ENCODE measurements at places on chromosomes 5 and 9.

DNA sequence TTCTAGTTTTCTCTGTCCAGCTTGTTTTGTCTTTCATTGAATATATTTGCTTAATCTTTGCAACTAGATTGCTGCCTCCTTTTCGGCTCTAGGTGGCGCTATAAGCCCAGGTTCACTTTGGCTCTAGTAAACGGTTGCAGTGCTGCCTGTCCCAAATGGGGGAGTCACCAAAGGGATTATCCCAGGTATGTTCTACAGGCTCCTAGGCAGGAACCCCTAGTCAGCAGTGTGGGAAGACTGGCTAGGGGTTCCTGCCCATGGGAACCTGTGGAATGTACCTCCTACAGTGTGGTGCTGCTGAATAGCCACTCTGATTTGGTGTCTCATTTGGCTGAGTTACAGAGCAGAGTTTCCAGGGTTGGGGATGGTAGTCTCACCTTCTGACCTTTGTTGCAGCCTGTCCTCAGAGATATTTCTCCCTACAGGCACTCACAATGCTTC is 85.2 kb downstream of the ARSB start:
- DNase-seq, result peak; percentile 75

- no peak for DNase-seq
Observed at GRCh38 chr5:87782916-87783315, 370.2 kb upstream of the CCNH start.

- no peak for DNase-seq
Observed at GRCh38 chr9:109110329-109111021, 9.3 kb downstream of the TMEM245 start.

DNA sequence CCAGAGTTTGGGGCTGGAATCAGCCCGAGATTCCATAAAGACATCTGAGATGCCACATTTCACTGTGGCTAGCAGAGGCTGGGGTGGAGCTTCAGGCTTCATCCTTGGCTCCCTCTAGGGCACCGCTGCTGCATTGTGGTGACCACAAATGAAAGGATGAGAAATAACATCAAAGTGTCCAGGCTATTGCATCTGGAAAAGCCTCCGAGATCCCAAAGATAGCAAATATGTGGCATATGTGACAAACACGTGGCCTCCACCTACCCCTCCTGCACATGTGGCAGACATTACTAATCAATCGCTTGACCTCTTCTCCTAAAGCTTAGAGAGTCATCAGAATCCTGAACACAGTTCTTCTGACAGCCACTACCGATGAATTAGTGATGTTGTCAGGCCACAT is 4.5 kb downstream of the SPARC start:
- DNase-seq, result no peak

DNA sequence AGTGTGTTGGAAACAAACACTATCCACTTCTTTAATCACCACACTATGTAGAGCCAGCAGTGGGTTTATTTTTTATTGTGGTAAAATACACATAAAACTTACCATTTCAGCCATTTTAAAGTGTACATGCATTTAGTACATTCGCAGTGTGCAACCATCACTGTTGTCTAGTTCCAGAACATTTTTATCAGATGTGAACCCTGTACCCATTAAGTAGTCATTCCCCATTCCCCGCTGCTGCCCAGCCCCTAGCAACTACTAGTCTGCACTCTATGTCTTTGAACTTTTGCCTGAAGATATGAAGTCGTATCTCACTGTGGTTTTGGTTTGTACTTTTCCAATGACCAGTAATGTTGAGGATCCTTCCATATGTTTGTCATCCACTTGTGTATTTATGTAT is 30.2 kb upstream of the F2R start:
- DNase-seq, result no peak

GRCh38 chr5:179132586-179133355 is 72.6 kb downstream of the ZNF354C start:
- no peak for DNase-seq

GRCh38 chr5:78835176-78835575 is 149.9 kb downstream of the ARSB start:
- DNase-seq, result no peak

- peak; percentile 90 for DNase-seq
Observed at GRCh38 chr5:55146543-55147151, 13.3 kb upstream of the GPX8 start.

- DNase-seq, result no peak
Observed at GRCh38 chr5:134964359-134965270, 3.1 kb upstream of the CATSPER3 start.

DNA sequence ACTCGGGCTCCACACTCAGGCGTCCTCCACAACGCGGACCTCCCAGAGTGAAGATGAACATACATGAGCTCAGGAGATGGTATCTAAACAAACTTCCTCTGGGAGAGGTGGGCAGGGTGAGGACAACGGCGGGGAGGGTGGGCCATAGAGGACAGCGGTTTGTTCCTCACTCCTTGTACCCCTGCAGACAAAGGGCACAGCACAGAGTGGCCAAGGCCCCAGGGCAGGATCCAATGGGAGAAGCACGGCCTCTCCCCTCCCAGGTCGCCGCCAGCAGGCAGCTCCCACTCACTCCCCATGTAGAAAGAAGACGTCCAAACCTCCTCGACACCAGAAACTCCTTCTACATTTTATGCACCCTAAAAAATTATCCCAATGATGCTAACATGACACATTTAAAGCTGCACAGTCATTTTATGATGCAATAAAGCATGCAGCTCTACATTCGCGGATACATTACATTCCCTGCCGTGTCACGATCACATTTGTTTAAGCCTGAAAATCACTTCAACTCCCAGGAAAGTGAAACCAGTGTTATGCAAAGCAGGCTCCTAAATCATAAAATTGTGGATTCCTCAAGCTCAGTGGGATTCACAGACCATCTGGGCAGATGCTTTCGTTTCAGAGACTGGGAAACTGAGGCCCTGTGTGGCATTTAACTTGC is 87.5 kb upstream of the SARDH start:
- DNase-seq, result no peak

GRCh38 chr5:110590187-110590586 is 136.3 kb downstream of the TMEM232 start:
- no peak for DNase-seq

DNA sequence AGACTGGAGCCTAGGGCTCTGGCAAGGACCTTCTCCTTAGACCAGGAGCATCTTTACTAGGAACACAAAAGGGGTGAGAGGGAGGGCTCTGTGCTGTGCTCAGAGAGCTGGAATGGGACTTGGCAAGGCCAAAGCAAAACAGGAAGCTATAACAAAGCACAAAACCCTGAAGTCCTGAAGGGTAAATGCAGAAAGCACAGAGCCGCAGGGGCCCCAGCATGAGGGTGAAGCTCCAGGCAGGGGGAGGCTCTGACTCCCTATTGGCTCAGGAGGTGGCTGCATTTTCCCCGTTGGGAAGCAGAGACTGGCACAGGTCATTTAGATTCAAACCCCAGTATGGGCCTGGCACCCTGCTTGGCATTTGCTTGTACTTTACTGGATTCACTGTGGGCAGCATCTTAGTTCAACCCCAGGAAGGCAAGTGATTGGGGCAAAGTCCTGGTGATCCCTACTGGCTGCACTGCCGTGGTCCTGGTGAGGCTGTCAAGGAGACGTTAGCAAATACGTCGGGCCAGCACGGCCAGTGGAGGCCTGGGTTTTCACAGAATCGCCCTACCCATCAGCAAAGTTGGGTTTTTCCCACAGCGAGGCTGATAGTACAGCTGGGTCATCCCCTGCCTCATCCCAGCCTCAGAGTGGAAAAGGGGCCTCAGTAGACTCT is 46.3 kb downstream of the GGTA1 start:
- no peak for DNase-seq

DNA sequence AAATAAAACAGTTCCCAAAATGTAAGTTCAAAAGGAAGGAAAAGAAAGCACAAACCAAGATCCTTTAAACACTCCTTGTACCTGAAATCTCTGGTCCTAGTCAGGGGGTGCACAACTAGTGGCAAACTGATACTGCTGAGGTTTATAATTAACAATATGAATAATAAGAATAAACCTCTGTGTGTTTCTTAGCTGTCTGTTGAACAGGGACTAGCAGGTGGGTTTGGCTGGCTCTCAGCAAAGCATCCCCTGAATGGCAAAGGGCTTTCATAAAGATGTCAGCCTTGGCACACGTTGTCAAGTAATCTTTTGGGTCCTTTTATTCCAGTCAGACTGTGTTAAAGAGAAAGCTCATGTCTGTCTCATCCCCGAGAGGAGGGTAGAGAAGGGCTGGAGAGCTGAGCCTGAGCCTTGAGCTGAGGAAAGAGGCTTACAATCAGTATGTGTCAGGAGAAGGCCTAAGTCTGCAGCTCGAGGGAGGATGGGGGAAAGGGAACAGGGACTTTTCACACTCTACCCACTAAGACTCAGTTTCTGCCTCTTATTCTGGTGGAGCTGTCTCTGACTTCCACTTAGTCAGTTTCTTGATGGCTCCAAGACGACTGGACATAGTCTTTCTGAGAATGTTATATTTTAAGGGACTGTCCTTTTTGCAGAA is 123.0 kb downstream of the GALNT10 start:
- DNase-seq, result no peak

DNA sequence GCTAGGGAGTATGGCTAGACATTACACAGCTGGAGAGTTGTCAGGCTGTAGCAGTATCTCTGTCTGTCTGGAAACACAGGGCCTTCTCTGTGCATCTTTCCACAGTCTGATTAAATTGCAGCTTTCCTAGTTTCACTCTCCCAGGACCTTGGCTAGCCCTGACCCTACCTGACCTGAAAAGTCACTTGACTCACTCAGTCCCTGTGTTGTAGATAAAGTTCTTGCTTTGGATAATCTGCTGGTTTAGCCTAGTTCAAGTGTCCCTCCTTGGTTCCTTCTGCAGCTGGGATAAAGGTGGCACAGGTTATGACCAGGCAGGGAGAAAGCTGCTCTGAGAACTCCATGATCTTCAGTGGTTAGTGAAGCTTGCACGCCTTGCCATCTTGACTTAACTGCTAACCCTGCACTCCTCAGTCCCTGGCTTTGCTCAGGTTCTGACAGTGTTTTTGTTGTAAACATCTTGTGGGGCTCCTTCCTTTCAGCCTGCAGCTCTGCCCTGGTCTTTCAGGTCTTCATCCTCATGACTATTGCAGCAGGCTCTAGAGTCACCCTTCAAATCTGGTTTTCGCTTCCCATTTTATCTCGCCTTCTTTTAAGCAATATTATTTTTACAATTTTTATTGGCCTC is 101.0 kb downstream of the PIP5K1B start:
- DNase-seq, result no peak

GRCh38 chr5:178530526-178530925 is 59.7 kb downstream of the COL23A1 start:
- no peak for DNase-seq

GRCh38 chr5:171743436-171744076 is 42.1 kb upstream of the SMIM23 start:
- DNase-seq, result no peak

- no peak for DNase-seq
Observed at GRCh38 chr9:84860249-84861115, 191.0 kb downstream of the NTRK2 start.

GRCh38 chr9:36594213-36594612 is 21.5 kb downstream of the MELK start:
- DNase-seq, result no peak

DNA sequence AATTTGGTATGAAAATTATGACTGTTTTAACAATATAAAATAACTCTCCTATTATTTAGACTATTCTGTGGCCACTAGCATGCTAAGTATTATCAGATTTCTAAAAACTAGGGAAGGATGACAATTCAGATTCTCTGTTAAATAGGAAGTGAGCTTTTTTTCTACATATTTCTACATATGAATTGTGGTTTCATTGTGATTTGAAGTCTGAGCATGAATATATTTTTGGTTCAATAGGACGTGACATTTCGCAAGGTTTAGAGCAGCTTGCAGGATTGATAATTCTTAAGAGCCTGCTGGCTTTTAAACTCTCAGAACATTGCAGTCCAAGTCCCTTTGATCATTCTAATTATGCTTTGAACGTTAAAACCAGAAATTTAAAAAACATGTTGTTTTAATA is 82.9 kb downstream of the ADGRV1 start:
- no peak for DNase-seq

- no peak for DNase-seq
Observed at GRCh38 chr5:6475626-6476312, 27.1 kb downstream of the UBE2QL1 start.

- no peak for DNase-seq
Observed at GRCh38 chr5:88888848-88889188, 5.8 kb upstream of the MEF2C start.

- DNase-seq, result no peak
Observed at GRCh38 chr9:38440516-38440915, 16.3 kb upstream of the IGFBPL1 start.

DNA sequence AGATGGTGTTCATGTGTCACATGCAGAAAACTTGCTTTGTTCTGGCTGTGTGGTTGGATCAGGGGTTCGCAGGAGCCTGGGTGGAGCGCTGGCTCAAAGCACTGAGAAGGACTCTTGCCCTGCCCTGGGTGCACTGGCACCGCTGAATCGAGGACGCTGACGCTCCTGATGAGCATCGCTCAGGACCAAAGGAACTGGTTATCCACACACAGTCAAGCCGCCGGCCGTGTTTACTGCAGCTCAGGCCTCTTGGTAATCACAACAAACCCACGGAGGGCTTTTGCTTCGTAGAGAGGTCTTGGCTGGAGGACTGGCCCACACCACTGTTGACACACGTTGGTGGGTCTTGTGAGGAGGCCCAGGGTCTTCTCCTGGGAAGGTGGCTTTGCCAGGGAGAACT is 299.4 kb upstream of the IRX2 start:
- no peak for DNase-seq

GRCh38 chr9:135924628-135925338 is 17.4 kb upstream of the CAMSAP1 start:
- peak; percentile 23 for DNase-seq

DNA sequence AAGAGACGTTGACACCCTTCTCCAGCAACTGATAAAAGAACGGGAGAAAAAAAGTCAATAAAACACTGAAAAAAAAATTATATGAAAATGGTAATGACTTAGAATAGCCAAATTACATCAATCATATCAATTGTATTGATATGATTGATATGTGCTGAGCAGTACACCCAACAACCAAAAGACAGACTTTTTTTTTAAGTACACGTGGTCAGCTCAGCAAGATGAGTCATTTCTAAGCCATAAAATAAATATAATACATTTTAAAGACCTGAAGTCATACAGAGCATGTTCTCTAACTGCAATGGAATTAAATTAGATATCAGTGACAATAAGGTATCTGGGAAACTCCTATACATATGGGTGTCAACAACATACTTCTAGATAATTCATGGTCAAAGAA is 30.9 kb upstream of the OLFM1 start:
- no peak for DNase-seq

GRCh38 chr9:117945286-117945685 is 241.1 kb downstream of the TLR4 start:
- no peak for DNase-seq

DNA sequence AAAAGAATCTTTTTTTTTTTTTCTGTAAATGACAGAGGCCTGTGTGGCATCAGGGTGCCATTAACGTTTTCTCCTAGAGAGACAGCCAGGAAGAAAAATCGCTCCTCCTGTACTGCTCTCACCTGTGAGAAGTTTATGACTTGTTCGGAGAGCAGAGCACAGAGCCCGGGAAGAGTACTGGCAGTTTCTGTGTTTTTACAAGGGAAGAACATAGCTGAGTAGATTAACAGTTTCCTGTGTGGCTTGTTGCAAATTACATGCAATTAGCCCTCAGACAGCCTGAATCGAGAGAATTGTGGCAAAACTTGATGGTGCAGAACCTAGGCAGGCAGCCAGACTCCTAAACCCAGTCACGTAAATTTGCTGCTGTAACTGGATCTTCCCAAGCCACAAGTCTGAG is 32.1 kb downstream of the PRKACG start:
- no peak for DNase-seq

Measured in mucosa of descending colon (tissue), 3 donors.